ENCODE measurements at places on chromosomes 3 and 15.
A peak's percentile ranks its signal among the peaks of the same experiment; 100 is the strongest.

DNA sequence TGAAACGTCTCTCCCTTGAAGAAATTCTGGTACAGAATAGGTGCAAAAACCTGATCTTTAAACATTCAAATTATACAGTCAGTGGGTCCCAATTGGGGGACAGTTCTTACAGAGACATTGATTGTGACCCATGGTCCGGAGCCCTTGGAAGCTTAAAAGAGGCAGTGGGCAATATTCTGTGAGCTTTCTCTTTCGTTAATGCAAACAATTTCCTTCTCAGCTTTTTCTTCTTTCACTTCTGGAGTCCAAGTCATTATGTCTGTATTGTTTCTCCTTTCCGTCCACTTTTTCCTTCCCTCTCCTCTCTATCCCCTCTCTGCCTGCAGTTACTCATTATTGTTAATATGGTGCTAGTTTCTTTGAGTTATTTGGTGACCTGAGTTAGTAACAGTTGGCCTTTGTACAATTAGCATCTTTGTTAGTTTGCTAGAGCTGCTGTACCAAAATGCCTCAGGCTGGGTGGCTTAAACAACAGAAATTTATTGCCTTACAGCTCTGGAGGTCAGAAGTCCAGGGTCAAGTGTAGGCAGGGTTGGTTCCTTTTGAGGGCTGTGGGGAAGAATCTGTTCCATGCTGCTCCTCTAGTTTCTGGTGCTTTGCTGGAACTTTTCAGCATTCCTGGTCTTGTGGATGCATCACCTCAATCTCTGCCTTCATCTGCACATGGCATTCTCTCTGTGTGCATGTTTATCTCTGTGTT lies 102.6 kb downstream of the GMPS start:
- DNase-seq = no peak

GRCh38 chr3:126676919-126677705 lies 22.2 kb upstream of the TXNRD3 start:
- DNase-seq = peak; percentile 25

GRCh38 chr3:194955546-194955945 lies 269.9 kb downstream of the FAM43A start:
- DNase-seq = no peak

GRCh38 chr3:108513961-108514360 lies 3.6 kb upstream of the MYH15 start:
- peak; percentile 18 for DNase-seq

GRCh38 chr3:170852324-170852723 lies 17.7 kb downstream of the RPL22L1 start:
- no peak for DNase-seq

DNA sequence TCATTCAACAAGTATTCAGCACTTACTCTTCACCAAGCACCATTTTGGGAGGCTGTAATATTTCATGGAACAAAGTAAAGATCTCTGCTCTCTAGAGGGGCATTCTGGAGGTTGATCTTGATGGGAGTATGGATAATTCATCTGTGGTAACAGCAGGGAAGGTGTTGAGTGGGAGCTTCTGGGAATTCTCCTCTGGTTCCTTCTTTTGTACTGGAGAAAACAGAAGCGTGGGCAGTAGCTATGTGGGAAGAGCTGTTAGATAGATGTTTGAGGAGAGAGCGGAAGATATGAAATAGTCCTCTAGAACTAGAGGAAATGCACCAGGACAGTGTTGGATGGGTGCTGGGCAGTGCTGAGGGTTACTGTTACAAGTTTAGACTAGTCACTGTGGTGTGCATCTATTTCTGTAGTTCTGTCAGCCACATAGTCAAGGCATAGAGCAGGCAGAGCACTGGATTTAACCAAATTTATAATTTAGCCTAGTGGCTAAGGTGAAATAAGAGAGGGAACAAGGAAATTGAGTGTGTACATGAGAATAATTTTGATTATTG lies 9.6 kb downstream of the NMD3 start:
- no peak for DNase-seq

- no peak for DNase-seq
Measured at GRCh38 chr3:68345781-68346180, 586.6 kb downstream of the TAFA4 start.

- no peak for DNase-seq
Measured at GRCh38 chr3:129162729-129163579, 2.1 kb upstream of the ISY1 start.

DNA sequence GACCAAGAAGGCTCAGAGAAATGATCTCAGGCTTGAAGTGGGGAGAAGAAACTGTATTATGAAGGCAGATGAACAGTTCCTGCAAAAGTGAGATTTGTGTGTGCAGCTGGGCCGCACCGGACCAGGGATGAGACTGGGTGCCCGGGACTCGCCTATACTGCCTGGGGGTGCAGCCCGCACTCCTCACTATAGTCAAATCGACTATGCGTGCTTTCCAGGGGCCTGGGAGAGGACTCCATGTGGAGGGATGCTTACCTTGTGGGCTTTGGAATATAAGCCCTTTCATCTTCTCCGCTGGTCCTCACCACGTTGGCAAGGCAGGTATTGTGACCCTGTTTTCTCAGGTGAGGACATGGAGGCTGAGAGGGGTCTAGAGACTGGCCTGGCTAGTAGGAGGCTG lies 32.9 kb upstream of the APOD start:
- no peak for DNase-seq

GRCh38 chr3:78881501-78881900 lies 886.3 kb downstream of the ROBO1 start:
- DNase-seq = no peak

DNA sequence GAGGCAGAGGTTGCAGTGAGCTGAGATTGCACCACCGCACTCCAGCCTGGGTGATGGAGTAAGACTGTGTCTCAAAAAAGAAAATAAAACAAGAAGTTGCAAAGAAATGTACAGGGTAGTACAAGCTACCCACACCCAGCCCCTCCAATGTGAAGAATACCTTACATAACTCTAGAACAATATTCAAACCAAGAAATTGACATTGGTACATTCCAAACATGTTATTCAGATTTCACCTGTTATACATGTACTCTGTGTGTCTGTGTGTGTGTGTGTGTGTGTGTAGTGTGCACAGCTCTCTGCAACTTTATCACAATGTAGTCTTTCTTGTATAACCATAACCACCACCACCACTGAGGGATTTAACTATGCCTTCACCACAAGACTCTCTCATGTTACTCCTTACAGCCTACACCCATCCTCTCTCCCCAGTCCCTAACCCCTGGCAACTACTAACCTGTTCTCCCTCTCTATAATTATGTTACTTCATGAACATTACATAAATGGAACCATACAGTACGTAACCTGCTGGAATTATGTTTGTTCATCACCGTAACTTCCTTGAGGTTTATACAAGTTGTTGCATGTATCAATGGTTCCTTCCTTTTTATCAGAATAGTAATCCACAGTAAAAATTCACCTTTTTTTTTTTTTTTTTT lies 16.2 kb upstream of the TJP1 start:
- no peak for DNase-seq

- DNase-seq = peak; percentile 54
Measured at GRCh38 chr15:39270221-39270855, 310.5 kb upstream of the THBS1 start.

GRCh38 chr3:15361494-15362214 lies 29.3 kb upstream of the SH3BP5 start:
- DNase-seq = peak; percentile 56

DNA sequence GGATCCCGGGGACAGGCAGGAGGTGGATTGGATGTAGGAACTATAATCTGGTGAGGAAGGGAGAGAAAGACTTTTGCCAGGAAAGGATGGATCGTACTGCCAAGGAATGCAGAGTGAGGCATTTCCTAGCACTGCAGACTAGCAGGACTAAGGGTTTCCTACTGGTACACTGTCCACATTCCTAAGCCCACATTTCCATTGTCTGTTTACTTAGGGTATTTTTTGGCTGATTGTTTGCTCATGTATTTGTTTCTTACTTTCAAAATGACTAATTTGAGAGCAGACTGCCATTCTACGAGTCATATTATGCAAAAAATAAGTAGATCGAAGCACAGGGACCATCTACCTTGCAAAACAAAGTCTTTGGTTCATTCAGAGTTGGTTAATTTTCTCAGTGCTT lies 1029.5 kb upstream of the NR2F2 start:
- peak; percentile 54 for DNase-seq

- DNase-seq = no peak
Measured at GRCh38 chr3:168273917-168274316, 178.2 kb upstream of the GOLIM4 start.

DNA sequence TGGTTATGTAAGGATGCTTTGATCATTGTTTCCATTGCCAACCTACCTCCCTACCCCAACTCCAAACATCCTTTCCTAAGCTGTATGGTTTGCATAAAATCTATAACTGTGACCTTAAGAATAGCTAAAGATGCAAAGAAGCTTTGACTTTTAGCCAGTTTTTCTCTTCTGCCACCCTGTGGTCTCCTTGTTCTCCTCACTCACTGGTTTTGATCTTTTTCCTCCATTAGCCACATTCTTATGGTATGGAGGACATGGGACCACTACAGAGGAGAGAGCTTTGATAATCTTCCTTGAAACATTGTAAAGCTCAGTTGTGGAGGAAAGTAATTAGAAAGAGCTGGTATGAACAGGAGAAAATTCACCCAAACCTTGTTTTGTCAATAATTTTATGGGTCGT lies 115.9 kb downstream of the NEK11 start:
- DNase-seq = peak; percentile 3

GRCh38 chr3:119184796-119185570 lies 11.6 kb downstream of the UPK1B start:
- DNase-seq = peak; percentile 81

GRCh38 chr3:88019024-88019423 lies 39.8 kb downstream of the CGGBP1 start:
- no peak for DNase-seq

DNA sequence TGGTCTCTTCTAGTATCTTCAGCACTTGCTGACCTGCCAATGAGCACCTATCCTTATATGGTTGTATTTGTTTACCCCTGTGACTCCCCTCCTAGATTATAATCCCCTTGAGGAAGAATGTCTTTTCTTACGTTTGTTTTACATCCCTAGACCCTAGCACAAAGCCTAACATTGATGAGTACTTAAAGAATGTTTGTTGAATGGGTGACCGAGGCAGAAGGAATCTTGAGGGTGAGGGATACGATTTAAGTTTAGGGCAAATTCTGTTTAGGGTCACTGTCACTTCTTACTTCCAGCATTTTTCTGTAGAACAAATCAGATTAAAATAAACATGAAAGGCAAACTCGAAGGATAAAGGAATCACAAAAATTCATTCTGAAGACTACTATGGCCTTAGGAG lies 80.9 kb upstream of the FAM98B start:
- no peak for DNase-seq

DNA sequence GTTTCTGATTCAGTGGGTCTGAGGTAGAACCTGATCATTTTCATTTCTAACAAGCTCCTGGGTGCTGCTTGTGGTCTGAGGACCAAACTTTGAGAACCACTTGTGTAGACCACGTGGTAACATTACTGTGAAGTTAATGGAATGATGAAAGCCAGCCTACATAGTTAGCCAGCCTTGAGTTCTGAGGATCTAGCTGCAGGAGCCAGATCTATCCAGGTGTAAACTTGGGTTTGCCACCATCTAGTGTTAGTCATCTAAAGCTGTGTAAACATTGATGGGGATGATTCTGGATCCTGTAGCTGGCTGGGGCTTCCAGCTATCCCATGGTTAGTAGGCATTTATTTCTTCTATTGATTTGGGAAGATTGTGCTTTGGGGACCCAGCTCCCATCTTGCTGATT lies 170.0 kb downstream of the TMEM108 start:
- DNase-seq = no peak

DNA sequence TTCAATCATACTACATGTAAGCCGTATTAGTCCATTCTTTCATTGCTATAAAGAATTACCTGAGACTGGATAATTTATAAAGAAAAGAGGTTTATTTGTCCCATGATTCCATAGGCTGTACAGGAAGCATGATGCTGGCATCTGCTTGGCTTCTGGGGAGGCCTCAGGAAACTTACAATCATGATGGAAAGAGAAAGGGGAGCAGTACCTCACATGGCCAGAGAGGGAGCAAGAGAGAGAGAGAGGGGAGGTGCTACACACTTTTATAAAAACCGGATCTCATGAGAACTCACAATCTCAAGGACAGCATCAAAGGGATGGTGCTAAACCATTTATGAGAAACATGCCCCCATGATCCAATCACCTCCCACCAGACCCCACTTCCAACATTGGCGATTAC lies 14.3 kb upstream of the CLASP2 start:
- DNase-seq = no peak

- DNase-seq = no peak
Measured at GRCh38 chr3:41323467-41324155, 124.3 kb downstream of the CTNNB1 start.

GRCh38 chr3:13113346-13114330 lies 40.4 kb upstream of the IQSEC1 start:
- DNase-seq = no peak

DNA sequence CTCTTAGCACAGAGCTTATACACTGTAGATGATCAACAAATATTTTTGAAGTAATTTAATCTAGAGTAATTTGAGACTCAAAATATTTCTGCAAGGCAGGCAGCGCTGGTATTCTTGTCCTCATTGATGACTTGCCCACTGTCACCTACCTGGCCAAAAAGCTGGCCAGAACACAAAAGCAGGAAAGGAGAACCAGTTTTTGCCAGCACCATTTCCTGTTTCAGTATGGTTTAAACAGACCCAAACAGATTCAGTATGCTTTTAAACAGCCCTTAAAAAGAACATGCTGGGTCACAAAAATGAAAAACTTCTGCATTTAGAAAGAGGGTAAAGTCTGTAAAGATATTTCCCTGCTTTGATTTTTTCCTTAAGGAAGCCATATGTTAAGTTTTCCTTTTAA lies 42.3 kb upstream of the ZNF280D start:
- DNase-seq = no peak

DNA sequence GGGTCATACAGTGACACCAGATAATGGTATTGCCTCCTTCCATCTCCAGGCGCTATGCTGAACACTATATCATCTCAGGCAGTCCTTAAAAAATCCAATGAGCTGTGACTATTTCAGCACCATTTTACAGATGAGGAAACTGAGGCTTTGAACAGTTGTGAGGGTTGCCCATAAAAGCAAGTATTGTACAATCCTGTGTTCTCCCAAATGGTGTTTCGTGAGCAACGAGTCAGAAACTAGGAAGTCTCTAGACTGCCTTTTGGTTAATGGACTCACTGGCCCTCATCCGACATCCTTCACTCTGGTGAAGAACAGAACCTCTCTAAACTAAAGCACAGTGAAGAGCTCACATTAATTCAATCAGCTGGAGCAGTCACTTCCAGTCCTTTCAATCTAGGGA lies 61.8 kb downstream of the ATP8B4 start:
- no peak for DNase-seq

- no peak for DNase-seq
Measured at GRCh38 chr15:87826119-87826747, 430.3 kb downstream of the NTRK3 start.
